ENCODE measurements at places on chromosomes 6 and 20.
A peak's percentile ranks its signal among the peaks of the same experiment; 100 is the strongest.

DNA sequence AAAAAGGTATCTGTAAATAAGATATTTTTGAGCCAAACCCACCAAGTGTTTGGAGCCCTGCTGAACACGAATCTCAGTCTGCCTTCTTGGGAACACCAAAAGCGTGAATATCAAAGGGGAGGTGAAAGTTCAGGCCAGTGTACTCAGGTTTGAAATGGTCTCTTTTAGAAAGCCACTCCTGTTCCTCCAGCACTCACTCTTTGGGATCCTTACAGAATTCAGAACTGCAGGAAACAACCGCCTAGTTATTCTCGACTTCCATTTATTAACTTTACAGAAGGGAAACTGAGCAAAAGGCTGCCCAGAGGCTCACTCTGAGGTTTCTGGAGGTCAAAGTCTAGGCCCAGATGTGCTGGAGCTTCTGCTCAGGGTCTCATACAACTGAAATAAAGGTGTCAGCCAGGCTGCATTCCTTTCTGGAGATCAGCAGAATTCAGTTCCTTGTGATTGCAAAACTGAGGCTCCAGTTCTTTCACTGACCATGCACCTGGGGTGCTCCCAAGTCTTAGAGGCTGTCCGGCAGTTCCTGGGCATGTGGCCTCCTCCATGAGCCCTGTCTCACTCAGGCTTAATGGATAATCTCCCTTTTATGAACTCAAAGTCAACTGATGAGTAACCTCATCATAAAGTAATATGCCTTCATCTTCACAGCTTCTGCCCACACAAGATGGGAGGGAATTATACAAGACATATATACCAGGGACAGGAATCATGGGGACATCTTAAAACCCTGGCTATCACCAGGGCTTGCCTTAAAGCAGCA, 65.5 kb upstream of the TNFAIP3 start:
- no peak for DNase-seq

- DNase-seq, result no peak
Measured at GRCh38 chr6:168217216-168217879, 102.2 kb downstream of the DACT2 start.

DNA sequence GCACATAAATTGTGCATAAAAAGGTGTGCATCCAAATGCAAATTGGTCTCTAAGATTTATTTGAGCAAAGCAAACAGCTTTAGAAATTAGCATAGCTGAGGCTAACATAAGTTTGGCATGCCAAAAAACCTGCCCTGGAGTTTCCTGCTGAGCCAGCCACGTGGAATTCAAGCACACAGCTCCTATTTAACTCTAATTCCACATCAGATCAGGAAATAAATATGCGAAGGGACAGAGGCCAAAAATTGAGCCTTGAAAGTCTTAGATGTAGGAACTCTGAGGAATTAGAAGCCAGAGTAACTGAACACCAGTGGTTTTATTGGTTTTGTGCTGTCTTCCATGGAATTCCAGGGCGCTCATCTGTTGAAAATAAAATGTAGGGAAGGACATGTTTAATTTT, 19.6 kb downstream of the SOBP start:
- peak; percentile 34 for DNase-seq

DNA sequence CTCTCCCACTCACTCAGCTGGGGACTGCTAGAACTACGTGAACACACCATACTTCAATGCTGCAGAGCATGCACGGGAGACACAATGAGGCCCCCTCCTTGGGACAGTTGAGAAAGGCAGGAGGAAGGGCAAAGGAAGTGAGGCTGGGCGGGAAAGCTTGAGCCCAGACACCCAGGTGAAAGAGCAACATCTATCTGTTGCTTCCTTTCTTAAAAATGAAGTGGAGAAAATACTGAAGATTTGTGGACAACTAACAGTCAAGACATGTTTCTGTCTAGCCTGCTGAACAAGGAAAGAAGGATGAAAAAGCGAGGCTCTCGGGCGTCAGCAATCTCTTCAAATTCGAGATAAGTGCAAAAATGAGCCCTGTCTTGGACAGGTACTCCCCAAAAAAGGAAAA, 3.0 kb upstream of the NNAT start:
- no peak for DNase-seq

DNA sequence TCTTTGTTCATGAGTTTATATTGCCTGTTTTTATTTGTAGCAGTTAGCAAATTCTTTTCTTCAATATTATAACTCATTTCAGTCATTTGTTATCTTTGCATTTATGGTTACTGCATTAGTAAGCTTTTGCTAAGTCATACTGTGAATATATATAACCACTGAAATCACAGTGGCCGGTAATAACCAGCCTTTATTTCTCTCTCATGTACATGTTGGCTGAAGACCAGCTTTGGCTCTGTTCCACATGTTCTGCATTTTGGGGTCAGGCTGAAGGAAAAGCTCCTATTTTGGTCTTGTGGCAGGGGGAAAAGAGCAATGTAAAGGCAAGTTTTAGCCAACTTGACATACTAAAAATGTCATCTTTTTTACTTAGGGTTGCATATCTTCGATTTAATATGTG, 276.3 kb downstream of the BCKDHB start:
- peak; percentile 76 for DNase-seq

DNA sequence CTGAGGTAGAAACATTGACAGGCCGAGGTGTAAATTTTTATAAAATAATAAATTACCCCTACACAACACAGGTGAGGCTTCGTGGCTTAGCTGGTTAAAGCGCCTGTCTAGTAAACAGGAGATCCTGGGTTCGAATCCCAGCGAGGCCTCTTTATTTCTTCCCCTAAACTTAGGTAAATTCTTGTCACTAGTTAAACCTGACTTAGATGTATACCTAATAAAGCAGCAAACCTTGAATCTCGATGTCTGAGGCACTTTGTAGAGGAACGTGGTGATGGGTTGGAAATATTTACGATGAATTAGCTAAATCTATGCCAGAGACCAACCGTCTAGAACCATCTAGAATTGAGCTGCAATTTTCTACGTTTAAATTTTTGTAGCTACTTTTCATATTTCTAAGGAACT, 185.6 kb downstream of the OR2B2 start:
- DNase-seq, result peak; percentile 6

GRCh38 chr20:58038123-58038654, 190.3 kb downstream of the ANKRD60 start:
- no peak for DNase-seq

DNA sequence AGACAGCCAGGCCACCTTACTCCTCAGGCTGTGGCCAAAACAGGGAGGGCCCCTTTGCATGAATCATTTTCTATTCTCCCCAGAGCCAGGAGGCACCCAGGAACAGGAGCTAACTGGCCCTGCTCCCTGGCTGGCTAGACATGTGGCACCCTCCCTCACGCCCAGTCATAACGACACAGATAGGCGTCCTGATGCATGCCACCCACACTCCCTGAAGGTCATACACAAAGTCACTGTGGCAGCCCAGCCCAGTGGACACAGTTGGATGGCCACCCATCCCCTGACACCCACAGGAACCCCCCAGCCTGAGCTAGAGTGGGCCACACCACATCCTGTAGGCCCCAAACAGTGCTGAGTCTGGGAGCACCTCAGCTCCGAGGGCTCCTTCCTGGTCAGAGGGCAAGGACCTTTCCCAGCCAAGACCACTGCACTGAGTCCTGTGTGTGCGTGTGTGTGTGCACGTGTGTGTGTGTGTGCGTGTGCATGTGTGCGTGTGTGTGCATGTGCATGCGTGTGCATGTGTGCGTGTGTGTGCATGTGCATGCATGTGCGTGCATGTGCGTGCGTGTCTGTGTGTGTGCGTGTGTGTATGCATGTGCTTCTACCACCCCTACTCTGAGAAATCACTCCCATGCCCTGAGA, 21.6 kb downstream of the TFEB start:
- no peak for DNase-seq

DNA sequence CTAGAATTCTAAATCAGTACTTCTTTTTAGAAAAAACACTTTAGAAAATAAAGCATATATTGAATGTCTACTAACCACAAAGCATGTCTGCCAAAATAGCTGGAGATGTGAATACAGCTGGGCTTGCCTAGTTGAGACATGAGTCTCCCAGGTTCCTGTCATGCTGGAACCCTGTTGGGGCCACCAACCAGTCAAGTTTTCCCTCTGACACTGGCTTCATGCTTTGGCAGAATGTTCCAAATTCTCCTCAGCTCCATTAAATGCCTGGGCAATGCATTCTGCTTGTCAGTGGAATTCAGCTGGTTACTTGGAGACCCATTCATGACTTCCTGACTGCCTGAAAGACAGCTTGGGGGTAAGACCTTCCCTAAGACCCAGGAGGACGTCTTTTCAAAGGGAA, 87.2 kb downstream of the PRND start:
- DNase-seq, result peak; percentile 15

DNA sequence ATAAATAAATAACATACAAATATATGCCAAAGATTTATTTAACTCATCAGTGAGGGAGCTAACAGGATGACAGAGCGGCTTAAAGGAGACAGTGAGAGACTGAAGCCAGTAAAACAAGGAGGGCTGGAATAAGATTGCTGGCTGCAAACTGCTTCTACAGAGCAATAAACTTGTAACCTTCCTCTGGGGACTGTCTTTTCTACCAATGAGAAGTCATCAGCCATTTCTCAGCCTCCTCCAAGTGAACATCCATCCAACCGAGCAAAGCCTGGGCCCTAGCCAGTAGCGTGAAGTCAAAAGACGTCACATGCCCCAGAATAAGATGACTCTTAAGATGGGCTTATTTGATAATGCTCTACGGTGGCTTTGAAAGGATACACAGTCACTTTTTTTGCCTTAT, 42.5 kb downstream of the CPXM1 start:
- DNase-seq, result no peak

- no peak for DNase-seq
Measured at GRCh38 chr6:41672816-41673703, 34.8 kb downstream of the MDFI start.

GRCh38 chr20:62721511-62722370, 13.1 kb downstream of the NTSR1 start:
- no peak for DNase-seq

GRCh38 chr6:36101691-36102090, 28.6 kb upstream of the MAPK13 start:
- no peak for DNase-seq

DNA sequence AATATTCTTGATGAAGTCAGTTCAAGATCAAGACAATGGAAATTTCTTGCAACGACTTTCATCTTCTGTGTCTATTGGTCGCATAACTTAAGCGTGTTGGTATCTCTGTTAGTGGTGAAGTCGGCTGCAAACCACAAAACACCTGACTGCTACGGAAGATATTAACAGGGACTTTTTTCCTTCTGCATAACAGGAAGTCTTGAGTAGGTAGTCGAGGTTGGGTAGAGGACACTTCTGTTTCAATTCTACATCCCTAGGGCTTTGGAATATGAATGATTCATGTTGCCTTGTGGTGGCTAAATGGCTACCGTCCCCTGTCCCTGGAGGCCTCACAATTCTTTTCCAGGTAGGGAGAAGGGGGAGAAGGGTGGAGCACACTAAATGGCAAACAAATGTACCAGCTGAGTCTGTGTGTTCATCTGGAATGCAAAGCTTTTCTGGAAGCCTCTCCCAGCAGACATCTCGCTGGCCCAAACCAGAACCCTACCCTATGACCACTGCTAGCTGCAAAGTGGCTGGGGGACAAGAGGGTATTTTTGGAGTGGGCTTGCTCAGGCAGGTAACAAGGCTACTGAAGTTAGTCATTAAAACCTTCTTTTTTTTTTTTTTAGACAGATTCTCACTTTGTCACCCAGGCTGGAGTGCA, 34.6 kb upstream of the NKX2-2 start:
- no peak for DNase-seq

DNA sequence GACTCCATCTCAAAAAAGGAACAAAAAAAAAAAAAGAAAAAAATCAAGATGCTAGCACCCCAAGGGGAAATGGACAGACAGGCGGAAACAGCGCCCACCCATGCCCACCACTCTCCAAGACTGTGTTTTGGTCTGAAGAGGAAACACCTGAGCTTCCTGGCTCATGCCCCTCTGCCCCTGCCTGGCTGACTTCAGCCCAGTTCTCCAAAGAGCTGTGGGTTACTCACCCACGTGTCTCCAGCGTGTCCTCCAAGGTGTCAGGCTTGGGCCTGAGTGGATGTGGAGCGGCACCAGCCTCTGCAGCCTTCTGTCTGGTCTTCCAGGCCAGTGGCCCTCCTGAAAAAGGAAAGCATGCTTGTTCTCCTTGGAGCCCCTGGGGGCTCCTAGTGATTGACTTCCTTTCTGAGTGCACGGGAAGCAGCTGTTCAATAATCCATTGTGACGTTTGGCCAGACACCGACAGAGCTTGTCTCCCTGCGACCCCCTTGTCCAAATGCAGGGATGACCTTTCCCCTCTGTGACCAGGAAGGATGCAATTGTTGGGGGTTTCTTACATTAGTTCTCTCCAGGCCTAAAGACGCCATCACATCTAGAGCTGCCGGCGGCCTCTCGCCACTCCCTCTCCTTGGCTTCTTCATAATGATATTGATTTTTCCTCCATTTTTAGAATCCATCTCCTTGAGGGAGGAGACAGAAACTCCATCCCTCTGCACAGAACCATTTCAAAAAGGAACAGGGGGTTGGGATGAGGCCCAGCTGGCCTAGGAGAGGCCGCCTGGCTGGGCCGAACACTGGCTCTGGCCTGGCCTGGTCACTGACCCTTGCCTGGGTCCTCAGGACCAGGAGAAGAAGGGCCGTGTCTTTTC, 58.4 kb downstream of the ADNP start:
- DNase-seq, result no peak

DNA sequence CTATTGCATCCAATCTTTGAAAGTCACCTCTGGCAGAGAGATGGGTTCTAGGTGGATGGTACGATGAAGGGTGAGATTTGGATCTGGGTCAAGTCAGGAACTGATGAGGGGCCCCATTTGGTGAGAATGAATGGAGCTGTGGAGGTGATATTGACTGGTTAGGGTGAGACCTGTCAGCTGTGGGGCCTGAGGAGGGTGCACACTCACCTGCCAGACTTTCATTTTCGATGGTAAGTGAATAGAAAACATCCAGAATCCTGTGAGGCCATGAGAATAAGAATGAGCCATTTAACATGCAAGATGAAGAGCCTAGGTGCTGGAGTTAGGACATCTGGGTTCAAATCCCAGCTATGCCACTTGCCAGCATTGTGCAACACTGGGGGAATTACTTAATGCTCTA, 6.8 kb downstream of the SUN5 start:
- DNase-seq, result no peak

DNA sequence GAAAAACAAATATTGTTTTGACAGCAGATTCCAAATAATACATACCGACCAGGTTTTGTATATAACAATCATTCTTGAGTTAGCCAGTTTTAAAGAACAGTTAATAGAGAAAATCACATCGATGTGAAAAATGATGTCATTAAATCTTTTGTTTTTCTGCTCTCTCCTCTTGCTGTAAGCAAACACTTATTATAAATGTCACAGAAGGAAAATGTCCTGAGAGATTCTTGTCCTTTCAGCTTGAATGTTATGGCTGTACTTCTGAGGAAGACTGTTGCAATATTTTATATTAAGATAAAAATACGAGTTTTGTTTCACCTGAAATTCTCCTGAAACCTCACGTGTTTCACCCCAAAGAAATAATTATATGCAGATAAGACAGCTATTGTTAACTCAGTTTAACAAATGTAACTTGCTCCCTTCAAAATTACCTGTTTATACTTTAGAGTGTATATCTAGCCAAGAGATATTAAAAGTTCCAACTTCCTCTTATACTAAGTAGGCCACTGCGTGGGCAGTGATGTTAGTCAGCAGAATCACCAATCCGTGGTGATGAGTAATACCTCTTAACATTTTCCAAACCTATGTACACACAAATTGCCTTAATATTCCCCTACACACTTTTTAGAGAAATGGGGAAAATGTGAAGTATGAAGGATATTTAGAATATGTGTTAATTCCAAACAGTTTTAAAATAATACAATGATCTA, 1111.4 kb upstream of the CITED2 start:
- DNase-seq, result peak; percentile 96

GRCh38 chr20:44002861-44003260, 88.2 kb downstream of the TOX2 start:
- DNase-seq, result no peak

GRCh38 chr20:9981829-9982228, 53.0 kb upstream of the ANKEF1 start:
- peak; percentile 31 for DNase-seq

Data from choroid plexus epithelial cell (primary cell).